ENCODE measurements at places on chromosomes 13 and 19.

- peak; percentile 8 for DNase-seq
Measured at GRCh38 chr19:30669329-30670010, 297.3 kb downstream of the ZNF536 start.

DNA sequence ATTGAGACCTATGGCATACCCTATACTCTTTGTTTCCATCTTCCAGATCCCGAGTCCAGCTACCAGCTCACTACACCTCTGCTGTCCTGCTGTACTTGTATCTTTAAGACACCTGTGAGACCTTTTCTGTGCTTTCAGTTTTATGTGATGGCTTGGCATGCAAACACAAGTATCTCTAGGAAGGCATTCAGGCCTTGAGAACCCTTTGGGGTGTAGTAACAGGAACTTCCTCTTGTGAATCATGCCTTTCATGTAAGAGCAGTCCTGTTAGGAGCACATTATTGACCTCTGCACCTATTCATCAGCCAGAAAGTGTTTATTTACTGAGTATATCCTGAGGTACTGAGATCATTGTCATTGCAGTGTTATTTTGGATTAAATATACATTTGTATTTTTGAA lies 87.0 kb upstream of the HTR2A start:
- no peak for DNase-seq

DNA sequence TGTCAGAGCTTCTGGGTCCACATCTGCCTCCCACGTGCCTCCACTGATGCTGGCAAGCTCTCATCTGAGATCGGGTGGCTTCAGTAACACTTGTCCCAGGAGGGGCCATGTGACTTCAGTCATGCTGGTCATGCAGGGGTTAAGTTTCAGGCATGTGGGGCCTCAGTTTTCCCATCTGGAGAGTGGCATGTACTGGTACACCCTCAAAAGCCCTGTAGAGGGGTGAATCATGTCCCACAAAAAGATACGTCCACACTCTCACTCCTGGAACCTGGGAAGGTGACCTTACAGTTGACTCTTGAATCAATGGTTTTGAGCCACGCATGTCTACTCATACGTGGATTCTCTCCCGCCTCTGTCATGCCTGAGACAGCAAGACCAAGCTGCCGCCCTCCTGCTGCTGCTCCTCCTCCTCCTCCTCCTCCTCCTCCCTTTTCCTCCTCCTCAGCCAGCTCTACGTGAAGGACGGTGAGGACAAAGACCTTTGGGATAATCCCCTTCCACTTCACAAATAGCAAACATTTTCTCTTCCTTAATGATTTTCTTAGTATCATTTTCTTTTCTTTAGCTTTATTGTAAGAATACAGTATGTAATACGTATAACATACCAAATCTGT lies 53.7 kb downstream of the COMP start:
- no peak for DNase-seq

DNA sequence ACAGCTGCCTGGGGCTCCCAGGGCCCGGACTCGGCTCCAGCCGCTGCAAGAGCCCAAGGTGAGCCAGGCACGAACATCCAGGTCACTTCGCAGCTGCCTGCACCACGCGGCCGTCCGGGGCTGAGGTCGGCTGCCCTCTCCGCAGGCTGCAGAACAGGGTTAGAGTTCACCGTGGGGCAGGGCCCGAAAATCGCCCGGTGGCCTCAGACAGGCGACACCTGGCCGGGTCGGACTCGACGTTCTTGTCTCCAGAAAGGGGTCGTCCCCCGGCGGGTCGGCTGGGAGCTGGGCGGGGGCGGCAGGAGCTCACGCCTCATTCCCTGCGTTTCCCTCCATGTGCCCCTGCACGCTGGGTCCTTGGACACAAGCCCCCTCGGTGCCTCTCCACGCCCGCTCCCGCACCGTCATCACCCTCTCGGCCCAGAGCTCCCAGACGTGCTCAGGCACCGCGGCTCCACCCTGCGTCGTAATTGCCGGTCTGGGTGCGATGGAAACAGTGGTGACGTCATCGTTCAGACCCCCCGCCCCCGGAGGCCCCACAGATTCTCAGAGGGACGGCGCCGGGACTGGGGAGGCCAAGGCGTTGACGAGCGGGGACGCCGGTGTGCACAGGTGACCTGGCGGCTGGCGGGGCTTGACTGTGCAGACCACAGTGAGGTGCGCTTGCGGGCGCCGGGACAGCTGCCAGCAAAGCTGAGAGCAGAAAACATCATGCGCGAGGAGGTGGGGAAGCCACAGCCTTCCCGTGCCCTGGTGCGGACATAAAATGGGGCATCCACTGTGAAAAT lies 4.0 kb upstream of the GRIN3B start:
- DNase-seq, result no peak

DNA sequence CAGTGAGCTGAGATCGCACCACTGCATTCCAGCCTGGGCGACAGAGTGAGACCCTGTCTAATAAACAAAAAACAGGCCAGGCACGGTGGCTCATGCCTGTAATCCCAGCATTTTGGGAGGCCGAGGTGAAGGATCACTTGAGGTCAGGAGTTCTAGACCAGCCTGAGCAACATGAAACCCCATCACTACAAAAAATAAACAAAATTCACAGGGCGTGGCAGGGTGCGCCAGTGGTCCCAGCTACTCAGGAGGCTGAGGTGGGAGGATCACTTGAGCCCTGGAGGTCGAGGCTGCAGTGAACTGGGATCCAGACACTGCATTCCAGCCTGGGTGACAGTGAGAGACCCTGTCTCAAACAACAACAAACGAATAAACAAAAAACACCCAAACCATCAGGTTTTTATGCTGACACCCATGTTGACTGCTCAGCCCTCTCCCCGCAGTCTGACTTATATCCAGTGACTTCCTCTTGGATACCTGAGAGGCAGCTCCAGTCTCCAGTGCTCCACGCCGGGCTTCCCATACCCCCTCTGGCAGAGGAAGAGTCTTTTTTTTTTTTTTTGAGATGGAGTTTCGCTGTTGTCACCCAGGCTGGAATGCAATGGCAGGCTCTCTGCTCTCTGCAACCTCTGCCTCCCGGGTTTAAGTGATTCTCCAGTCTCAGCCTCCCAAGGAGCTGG lies 17.7 kb downstream of the WTIP start:
- no peak for DNase-seq

GRCh38 chr19:7773841-7774240 lies 10.8 kb downstream of the CLEC4M start:
- DNase-seq, result no peak

GRCh38 chr19:18251587-18252369 lies 22.5 kb downstream of the IQCN start:
- DNase-seq, result peak; percentile 34

DNA sequence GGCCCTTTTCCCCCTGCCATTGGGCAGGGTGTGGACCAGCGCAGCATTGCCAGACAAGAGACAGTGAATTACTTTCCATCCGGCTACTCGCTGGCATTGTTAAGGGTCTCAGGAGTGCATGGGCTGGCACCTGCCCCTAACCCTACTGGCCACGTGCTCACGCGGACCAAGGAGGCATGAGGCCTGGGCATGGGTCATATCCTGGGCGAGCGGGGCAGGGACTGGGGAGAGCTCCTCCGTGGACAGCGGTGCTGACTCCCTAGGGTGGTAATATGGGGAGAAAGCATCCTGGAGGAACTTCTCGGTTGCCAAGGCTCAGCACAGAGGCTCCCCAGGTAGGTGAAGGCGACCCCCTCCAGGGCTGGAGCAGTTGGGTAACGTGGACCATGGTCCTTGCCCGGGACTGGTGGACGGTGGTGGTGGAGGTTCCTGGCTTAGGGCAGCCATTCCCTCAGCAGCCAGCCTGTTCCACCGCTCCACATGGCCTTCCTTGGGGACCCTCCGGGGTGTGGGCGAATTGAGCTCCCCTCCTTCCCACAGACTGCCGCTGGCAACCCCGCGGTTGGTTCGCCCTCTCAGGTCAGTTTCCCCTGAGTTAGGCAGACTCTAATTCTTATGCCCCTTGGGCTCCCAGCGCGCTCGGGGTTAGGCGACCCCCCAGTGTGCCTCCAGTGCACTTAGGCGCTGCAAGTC lies 465.1 kb downstream of the SLITRK5 start:
- no peak for DNase-seq

DNA sequence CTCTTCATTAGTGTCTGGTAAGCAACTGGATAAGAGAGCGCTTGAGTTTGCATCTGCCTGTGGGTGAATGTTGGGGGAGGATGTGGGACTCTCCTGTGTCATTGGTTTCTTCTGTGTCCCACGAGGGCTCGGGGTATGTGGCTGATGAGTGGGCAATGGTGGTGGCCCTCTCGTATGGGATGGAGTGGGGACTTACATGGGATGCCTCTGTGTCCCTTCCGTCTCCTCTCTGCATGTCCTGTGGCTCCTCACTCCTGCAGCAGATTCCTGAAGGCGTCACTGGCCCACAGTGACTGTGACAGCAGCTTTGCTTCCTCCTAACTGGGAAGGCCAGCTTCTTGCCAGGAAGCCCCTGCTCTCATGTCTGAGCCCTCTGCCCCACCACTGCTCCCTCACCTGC lies 2.6 kb upstream of the LRP3 start:
- no peak for DNase-seq

DNA sequence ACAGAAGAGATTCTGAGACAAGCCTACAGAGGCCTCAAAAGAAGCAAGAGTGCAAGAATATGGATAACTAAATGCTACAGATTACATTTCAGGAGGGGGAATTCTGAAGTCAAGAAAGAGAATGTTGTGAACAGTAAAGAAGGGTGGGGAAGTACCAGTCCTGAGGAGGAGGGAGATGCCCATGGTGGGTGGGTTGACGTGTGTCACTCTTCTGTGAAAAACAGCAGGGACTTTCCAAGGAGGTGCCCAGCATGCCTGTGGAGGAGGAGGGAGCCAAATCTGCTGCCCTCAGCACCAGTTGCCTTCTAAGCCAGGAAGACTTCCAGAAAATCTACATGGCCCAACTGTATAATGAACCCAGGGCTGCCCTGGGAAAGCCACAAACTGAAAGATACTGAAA lies 87.7 kb downstream of the SGCG start:
- no peak for DNase-seq

- DNase-seq, result no peak
Measured at GRCh38 chr13:34587576-34587975, 354.5 kb upstream of the NBEA start.

- no peak for DNase-seq
Measured at GRCh38 chr13:81987159-81987558, 1646.2 kb upstream of the SPRY2 start.

Data from CMK (cell line).